Activated CD4-positive, alpha-beta T cell treated with anti-CD3 and anti-CD28 coated beads, Interleukin-10, Interleukin-2, amounts not matched to agents 100 ng/mL and 50 ng/mL, durations not matched to agents 16 hours and 8 hours (primary cell): ENCODE measurements at places on chromosomes 1 and 21.

DNA sequence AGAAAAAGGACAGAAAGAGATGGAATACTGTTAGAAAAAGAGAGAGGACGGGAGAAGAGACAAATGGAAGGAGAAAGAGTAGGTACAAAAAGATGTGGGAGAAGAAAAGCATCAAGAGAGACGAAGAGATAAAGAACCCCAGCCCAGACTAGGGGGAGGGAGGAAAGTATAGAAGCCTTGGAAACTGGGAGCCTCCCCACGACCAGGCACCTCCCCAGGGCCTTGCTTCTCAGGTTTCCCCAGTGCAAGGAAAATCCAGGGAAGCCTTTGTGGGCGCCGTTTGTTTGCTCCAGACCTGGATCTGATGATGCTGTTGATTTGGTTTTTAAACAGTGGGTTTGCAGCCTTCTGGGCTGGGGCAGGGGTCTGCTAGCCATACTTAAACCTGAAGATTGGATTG, 15.2 kb upstream of the ALX3 start:
- no peak for DNase-seq

- DNase-seq = no peak
These were observed 32.7 kb downstream of the FHAD1 start for GRCh38 chr1:15279576-15280230.

DNA sequence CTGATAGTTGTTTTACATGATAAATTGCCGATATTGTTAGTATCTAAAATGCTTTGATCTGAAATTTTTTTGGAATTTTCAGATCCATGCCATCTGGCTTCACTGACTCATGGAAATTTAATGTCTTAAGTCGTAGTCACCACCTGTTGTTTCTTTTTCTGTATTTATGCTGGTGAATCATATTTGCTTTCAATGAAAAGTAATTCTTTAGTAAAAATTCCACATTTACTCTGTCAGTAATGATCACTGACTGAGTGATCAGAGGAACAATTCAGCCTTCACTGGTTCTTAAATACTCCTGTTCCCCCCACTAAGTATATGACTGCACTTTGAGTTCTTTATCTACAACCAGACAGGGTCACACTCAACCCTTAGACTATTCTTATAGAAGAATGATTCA, 185.6 kb upstream of the NRIP1 start:
- DNase-seq = no peak

- peak; percentile 17 for DNase-seq
These were observed 49.2 kb downstream of the UMODL1 start for GRCh38 chr21:42120101-42120902.

DNA sequence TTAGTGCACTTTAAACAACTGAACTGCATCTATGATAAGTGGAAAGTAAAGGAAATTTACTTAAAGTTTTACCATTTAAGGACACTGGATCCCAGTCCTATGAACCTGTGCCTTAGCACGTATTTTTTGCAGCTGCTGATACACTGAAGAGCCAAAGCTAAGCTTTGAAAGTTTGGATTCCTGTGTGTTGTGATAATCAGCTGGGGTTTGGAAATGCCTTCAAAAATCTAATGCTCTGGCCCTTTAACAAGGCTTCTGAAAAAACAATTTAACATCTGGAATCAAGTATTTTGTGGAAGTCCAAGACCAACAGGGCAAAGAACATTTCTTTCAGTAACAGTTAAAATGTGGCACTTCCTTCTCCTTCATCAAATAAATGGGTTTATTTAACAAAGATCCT, 51.8 kb downstream of the DDAH1 start:
- no peak for DNase-seq

GRCh38 chr1:199669916-199670315, 357.6 kb upstream of the NR5A2 start:
- DNase-seq = no peak

GRCh38 chr1:96488777-96489176, 232.8 kb upstream of the PTBP2 start:
- DNase-seq = no peak

GRCh38 chr1:5834477-5835178, 157.6 kb downstream of the NPHP4 start:
- DNase-seq = no peak

DNA sequence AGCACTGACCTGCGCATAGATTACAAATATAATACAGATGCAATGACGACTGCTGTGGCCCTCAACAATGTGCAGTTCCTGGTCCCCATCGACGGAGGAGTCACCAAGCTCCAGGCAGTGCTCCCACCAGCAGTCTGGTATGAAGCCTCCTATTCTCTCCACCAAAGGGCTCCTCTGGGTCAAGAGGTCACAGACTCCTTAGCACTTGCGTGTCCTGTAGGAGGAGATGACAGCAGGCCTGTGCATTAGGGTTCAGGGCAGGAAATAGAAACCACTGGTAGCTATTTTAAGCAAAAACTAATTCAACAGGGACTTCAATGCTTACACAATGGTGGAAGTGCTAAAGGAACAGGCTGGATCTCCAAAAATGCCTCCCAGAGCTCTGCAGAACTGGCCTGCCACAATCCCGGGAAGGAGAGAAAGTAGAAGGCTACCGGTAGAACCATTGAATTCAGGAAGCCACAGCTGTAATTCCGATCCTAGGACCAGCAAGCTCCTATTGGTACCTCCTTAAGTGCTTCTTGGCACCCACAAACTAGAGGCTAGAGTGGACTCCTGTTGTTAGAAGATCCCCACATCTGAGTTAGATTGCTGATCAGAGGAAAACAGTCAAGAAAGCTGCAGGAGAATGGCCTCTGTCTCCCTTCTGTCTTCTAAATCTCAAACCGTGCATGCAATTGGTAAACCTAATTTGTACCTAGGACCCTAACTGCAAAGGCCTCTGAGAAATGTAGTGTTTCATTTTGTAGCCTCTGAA, 12.7 kb upstream of the DYNLT5 start:
- DNase-seq = no peak

DNA sequence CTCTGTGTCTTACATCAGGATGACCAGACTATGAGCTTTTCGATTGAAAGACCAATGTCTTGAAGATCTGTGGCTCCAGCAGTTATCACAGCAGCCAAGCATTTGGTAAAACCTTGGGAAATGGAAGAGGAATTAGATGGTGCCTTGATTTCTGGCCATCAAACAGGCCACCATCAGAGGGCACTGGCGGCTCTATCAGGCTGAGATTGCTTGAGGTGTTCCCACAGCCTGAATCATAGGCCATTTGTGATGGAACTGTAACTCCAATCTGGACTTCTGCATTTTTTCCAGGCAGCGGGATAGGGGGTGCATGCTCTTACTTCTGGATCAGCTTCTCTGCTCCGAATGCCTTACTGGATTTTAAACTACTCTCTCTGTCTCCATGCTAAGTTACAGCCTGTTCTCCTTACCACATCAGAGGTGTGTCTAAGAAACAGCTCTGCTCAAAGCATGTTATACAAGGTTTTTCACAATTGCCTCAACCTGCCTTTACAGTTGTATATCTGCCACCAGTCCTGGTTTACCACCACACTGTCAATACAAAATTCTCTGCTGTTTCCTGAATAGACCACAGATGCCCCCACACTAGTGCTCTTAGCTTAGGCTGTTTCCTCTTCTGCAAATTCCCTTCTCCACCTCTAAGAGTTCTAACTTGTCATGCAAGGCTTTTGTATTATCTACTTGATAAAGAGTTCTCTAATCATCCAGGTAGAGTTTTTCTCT, 180.9 kb downstream of the PTGER3 start:
- DNase-seq = no peak

DNA sequence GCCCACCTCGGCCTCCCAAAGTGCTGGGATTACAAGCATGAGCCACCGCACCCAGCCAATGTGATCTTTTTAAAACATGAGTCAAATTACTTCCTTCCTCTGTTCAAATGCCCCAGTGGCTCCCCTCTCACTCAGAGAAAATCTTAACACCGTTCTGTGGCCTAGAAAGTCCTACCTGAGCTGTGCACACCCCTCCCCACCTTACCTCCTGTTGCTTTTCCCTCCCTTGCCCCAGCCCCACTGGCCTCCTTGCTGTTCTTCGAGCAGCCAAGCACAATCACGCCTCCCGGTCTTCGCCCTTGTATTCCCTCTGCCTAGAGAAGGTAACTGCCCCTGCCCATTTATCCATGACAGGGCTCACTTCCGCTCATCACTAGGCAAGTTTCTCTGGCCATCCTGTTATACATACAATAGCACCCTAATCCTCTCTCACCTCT, 62.6 kb upstream of the RPL11 start:
- DNase-seq = no peak

DNA sequence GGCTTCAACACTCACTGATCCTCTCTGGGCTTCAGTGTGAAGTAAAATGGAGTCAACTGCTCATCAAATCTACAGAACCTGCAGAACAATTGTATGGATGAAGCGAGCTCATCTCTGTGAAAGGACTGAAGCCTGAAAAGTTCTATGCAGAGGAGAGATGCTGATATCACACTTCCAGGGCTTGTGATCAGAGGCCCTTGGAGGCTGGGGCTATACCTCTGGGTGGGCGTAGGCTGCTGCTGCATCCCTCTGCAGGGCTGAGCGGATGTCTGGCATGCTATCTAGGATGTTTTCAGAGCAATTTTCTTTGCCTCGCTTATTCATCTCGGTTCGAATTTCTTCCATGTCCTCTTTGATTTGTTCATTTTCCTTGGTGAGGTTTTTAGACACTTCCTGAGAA, 17.6 kb downstream of the OLFML2B start:
- DNase-seq = no peak

GRCh38 chr1:199861020-199861795, 166.3 kb upstream of the NR5A2 start:
- no peak for DNase-seq

GRCh38 chr1:28104866-28105467, 16.6 kb upstream of the EYA3 start:
- DNase-seq = no peak

- peak; percentile 52 for DNase-seq
These were observed at the start of gene TIAM1 for GRCh38 chr21:31343680-31344480. TIAM1 (minus strand) TSS chr21:31344261; CDS start chr21:31266972, 77,289 bp downstream.

DNA sequence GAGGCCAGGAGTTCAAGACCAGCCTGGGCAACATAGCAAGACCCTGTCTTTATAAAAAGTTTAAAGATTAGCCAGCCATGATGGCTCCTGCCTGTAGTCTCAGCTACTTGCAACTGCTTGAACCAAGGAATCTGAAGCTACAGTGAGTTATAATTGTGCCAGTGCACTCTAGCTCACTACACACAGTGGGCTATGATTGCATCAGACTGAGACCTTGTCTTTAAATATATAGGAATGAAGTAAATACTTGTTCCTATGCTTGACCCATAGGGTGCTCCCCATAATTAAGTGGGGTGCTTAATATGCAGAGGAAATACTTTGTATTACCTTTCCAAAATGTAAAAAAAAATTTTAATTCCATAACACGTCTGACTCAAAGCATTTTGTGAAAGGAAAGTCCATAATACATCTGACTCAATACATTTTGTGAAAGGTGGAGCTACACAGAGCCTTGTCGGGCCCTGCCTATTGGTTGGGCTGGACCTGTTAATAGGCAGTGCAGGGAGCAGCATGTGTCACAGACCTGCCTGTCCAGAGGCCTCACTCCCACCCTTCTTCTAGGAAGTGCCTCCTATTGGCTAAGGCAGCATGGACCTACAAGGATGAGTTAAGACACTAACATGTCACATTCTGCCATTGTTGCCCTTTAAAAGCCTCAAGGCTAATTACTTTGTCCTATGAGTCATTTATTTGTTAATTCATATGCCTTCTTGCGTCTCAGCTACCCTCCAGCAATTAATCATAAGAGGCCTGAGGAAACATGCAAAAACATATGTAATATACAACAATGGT, 33.6 kb downstream of the CD58 start:
- DNase-seq = no peak

- no peak for DNase-seq
These were observed 33.4 kb downstream of the TRABD2B start for GRCh38 chr1:47963568-47964358.

- DNase-seq = no peak
These were observed 112.5 kb downstream of the RERE start for GRCh38 chr1:8704866-8705506.

DNA sequence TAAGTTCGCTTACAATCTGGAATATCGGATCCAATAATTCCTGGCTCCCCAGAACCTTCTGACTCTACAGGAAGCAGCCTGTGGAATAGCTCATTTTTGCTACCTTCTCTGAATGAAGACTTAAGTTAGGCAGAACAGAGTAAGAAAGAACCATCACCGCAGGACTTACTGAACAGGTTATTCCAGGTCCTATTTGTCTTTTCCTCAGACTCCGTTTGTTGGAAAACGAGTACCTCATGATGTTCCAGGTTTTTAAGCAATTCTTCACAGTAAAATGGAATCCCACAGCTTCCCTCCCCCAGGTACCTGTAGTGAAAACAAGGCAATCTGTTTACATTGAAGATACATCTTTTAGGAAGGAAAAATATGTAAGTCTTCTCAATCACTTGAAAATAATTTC, 59.8 kb downstream of the ADCY10 start:
- no peak for DNase-seq

DNA sequence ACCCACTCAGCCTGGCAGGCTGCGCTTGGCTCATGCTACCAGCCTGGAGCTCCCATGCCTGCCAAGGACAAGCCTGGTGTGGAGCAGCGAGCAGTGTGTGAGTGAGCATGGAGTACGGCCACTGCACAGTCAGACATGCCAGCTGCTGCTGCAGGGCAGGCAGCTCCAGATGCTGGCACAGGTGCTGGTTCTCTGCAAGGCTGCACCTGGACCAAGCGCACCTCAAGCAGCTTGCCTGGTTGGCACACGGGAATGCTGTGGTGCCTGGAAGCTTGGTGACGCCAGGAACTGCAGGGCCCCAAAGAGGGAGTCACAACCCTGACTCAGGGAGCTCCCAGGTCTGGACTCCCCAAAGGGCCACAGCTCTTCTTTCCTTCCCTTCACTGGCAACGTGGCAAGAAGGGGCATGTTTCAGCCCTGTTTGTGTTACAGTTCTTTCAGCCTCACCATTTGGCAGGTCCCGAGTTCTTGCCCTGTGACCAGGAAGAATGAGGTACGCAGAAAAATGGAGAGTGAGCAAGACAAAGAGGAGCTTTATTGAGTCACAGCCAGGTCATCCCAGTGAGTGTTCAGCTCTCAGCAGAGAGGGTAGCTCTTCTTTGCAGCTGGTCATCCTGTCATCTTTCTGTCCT, 26.1 kb downstream of the ACOT7 start:
- no peak for DNase-seq

- no peak for DNase-seq
These were observed 19.9 kb downstream of the CERS2 start for GRCh38 chr1:150954708-150955107.

DNA sequence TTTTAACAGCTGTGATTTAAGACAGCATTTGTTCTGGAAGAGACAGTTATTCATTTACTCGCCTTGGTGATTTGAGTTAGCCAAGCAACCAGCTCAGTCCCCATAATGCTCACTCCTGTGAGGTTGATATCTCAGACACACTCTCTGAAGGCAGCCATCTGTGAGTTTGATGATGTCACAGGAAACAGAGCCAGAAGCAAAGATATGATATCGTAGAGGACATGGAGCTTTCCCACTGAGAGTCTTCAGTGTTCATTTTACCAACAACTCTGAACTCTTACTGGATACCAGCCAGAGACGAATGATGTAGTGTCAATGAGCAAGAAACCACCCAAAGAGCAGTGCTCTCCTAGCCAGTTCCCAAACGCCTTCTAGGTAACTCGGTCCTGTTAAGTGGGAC, 219.4 kb downstream of the SLC35F3 start:
- DNase-seq = no peak
